ENCODE measurements at places on chromosomes 12 and 14.

GRCh38 chr12:88566430-88566829 is 13.8 kb downstream of the KITLG start:
- no peak for DNase-seq

DNA sequence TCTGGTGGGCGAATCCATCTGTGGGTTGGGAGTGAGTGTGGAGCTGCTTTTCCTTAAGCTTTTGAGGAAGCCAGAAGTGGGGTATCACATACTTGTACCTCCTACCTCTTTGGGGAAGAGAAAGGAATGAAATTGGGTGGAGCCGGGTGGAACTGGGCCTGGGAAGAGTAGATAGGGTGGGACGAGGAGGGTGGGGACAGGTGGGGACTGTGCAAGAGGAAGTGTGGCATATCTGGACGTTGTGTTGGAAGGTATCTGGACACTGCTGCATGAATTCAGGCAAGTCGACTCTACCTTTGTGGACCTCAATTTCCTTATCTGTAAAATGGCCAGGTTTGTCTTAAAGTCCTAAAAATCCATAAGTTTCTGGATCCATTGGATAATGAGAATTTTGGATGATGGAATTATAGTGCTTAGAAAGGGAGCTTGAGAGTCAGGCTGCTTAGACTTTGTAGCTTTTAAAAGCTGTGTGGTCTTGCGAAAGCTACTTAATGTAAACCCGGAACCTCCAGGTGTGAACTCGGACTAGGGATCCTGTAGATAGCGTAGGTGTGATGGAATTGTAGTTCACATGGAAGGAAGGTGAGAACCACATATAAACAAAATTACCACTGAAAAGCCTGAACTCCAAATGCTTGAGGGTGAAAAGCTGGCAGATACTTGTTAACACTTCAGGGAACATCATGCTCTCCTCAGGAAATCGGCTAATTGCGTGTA is 2.1 kb downstream of the VRTN start:
- no peak for DNase-seq

DNA sequence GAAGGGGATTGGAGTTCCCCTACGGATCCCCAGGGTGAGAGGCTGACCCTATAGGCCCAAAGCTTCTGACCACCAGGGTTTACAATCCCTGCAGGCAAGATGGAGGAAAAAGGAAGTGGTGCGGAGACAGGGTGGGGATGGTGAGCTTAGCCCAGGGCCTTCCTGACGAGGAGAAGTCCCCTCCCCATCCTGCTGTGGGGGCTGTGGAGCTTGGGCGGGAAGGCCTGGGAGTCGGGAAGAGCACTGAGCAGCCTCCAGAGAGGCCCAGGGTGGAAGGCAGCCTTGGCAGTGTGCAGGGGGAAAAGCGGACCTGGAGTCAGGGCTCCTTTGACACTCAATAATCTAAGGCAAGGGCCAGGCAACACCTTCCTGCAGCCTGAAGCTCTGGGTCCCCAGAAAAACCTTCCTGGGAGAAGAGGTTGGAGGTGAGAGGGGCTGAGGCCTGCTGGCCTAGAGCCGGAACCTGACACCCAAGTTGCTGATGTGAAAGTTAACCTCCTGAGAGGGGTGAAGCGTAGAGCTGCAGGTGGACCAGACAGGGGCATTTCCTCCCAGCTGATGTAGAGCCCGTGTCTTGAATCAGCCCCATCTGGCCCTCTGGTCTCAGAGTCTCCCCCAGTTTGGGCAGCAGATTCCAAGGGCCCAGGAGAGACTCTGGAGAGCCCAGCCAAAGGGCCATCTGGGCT is 6.0 kb downstream of the HDAC7 start:
- peak; percentile 56 for DNase-seq

DNA sequence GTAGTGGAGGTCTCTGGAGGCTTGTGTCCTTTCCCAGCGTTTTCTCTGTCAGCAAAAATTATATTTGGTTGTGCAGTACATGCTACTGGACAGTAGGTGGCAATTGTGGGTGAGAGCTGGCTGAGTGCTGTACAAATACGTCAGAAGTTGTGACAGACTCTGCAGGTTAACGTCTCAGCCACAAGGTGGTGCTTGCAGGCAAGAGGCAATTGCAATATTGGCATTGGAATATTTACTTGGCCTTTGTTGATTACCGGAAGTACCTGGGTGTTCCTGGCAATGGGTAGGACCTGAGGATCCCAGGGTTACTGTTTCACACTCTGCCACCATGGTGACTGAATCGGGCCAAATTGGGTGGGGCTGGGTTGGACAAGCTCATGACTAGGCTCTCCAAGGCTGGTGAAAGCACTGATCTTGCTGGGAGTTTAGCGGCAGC is 333.9 kb upstream of the LMO3 start:
- DNase-seq: peak; percentile 64

DNA sequence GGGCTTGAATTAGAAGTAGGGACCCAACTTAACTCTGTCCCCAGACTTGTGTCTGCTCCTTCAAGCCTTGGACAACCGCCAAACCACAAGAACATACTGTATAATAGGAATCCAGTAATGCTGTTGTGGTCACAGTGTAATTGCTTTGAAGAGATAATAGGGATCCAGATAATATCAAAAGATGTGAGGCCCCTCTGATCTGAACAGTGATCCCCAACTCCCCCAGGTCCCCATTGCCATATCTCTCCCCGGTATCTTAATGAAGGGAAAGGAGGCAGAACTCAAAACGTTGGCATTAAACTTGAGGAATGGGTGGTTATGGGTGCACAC is 8.5 kb upstream of the PLEKHH1 start:
- no peak for DNase-seq

GRCh38 chr14:63852271-63852816 is 460 bp upstream of the SYNE2 start:
- no peak for DNase-seq

DNA sequence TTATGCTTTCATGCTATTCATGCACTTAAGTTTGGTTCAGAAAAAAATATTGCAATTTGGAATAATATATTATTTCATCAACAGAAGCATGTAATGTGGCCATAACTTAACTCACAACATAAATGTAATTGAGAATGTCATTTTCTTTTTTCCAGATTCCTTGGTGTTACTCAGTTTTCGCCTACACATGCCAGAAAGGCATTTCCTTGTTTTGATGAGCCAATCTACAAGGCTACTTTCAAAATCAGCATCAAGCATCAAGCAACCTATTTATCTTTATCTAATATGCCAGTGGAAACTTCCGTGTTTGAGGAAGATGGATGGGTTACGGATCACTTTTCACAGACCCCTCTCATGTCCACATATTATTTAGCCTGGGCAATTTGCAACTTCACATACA is 14.4 kb downstream of the TRHDE start:
- DNase-seq: no peak

- DNase-seq: no peak
Measured at GRCh38 chr12:79841878-79842265, 93.0 kb downstream of the PPP1R12A start.

DNA sequence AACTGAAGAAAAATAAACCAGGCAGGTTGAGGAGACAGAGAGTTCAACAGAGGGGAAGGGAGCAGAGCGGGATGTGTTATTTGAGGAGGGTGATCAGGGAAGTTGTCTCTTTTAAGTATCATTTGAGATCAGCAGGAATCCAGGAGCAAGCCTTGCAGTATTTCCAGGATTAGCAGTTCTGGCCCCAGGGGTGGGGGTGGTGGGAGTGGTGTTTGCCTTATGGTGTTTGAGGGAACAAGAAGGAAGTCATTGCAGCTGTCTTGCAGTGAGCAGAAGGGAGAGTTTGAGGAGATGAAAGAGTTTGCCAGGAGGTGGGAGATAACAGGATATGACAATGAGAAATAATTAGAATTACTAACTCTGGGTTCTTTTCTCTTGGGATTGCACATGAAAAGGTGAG is 418.6 kb downstream of the NELL2 start:
- no peak for DNase-seq

- DNase-seq: no peak
Measured at GRCh38 chr14:105541218-105541875, 15.0 kb downstream of the TMEM121 start.

- DNase-seq: no peak
Measured at GRCh38 chr12:23816394-23816851, 133.0 kb downstream of the SOX5 start.

DNA sequence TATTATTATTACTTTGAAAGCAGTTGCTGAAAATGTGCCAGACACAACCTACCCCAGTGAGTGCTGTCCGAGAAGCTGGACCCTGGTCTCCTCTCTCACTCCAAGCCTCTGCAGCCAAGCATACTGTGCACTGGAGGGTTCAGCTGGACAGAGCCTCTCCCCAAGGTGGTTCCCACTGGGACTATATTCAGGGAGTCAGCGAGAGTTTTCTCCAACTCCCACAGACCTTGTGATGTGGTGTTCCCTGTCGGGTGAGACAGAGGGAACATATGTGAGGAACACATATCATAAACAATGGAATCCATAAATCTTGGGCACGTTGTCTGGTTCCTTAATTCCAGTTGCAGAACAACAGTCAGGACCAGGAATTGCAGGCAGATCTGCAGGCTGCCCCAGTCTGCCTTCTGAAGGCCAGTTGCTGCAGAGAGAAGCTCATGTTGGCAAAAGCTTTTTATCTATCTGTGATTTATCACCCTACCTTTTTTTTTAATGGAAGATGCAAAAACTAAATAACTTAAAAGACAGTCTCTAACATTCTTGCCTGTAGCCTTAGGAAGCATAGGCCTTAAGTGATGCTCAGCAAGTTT is 619.8 kb upstream of the TBX3 start:
- DNase-seq: no peak

DNA sequence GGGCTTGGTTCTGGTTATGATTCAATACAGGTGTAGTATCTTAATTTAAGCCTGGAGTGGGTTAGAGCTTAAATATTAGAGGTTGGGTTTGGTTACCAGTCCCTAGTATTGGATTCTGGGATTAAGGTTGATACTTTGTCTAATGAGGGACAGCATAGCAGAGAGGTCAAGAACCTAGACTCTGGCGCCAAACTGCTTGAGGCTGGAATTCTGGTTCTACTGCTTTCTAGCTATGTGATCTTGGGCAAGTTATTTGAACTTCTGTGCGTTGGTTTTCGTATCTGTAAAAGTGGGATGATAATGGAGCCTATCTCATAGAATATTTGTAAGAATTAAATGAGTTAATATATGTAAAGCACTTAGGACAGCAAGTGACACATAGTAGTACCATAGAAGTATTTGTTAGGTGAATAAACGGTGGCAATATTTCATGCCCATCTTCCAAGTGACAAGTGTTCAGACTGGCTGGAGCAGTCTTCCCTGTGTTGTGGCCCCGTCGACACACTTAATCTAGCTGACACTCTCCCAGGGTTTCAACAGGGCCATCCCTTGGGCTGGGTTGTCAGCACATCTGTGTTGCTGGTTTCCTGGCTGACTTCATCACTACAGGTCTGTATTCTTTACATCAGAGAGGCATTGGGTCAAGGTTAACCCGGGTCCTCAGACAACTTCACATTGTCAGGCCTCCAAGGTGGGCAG is 3.0 kb downstream of the ENDOU start:
- no peak for DNase-seq

- DNase-seq: no peak
Measured at GRCh38 chr12:42422785-42423184, 96.8 kb downstream of the PPHLN1 start.

- DNase-seq: no peak
Measured at GRCh38 chr12:116166306-116166705, 111.2 kb downstream of the MED13L start.

- DNase-seq: no peak
Measured at GRCh38 chr14:38948171-38948570, 154.9 kb downstream of the SEC23A start.

DNA sequence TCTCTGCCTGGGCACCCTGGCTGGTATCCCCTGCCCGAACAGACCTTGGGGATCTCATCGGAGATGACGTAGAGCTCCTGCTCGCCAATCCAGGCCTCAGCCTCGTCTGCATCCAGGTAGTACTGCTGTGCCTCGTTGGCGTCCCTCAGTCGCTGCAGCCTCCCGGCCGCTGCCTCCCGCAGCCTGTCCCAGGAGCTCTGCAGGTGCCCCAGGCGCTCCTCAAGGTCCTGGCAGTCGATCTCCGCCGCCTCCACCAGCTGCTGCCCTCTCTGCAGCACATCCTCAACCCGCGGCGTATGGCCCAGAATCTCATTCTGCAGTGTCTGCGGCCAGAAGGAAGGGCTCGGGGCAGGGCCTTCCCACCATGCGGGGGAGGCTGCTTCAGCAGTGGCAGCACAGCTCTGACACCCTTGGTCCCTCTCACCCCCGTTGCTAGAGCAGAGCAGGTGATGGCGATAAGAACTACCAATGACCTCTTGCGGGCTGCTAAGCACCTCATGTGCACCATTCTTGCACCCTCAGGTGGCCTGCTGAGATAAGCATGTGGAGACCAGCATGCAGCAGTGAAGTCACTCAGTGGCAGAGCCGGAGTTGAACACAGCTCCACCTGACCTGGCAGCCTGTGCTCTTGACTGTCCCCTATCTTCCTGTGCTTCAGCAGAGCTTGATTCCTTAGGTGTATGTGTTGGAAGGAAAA is 71.0 kb downstream of the PLEKHG3 start:
- DNase-seq: no peak

DNA sequence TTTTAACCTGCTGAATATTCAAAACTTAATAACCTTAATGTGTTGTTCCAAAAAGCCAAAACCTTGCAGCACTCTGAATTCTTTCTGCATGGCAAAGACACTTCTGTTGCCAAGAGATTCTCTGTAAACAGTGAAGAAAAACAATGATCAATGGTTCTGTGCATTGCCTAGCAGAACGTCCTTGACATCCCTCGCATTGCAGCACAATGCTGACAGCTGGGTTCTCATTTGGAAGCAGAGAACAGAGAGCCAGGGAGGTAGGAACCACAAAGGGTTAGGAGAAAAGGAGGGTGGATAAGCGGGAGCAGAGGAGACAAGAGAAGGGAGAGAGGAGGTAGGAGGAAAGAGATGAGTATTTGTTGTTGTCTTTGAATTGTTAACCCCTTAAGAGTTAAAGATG is 501.1 kb downstream of the NAV3 start:
- DNase-seq: no peak

GRCh38 chr12:103495469-103496456 is at the start of gene C12orf42:
Gene C12orf42 (minus strand): TSS chr12:103495968. CDS start chr12:103478426, 17,542 bp downstream.
- peak; percentile 52 for DNase-seq

DNA sequence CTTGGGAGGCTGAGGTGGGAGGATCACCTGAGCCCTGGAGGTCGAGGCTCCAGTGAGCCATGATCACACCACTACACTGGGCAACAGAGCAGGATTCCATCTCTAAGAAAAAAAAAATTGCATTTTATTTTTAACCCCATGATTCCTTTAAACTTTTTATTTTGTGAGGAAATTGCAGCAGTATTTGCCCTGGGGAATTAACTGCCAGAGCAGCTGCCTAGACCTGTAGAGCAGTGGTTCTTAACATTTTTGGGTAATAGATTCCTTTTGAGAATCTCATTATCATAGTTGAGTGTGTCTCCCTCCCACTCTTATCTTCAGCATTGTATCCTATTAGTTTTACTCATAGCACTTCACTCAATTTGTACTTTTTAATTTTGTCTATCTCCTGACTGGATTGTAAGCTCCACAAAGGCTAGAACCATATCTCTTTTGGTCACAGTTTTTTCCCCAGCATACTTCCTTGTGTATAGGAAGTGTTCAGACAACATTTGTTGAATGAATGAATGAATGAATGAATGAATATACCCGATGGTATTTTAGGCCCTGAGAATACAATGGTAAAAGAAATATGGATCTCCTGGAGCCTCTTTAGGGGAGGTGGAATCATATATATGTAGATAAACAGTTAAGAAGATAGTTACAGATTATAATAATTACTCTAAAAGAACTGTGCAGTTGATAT is 40.6 kb downstream of the BRMS1L start:
- DNase-seq: no peak

All from activated CD4-positive, alpha-beta T cell treated with anti-CD3 and anti-CD28 coated beads, Interleukin-2, amount 50 U/mL, for 16 hours (primary cell).